NCI-H1048 (cell line): ENCODE measurements at places on chromosomes 4 and X.

GRCh38 chr4:36553453-36553852 is 272.0 kb downstream of the DTHD1 start:
- no peak for DNase-seq

DNA sequence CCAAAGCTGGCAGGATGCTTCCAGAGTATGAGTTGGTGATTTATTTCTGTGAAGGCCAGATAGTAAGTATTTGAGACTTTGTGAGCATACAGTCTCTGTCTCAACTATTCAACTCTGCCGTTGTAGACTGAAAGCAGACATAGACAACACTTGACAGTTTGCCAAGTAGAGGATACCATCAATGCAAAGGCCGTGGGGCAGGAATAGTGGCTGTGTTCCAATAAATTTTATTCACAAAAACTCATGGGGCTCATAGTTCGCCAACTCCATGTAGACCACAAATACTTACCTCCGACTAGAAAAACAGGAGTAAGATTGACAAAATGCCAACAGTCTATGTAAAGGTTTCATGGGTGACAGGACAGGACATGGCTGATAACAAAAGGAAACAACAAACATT is 3.7 kb upstream of the PIR start:
- no peak for DNase-seq

DNA sequence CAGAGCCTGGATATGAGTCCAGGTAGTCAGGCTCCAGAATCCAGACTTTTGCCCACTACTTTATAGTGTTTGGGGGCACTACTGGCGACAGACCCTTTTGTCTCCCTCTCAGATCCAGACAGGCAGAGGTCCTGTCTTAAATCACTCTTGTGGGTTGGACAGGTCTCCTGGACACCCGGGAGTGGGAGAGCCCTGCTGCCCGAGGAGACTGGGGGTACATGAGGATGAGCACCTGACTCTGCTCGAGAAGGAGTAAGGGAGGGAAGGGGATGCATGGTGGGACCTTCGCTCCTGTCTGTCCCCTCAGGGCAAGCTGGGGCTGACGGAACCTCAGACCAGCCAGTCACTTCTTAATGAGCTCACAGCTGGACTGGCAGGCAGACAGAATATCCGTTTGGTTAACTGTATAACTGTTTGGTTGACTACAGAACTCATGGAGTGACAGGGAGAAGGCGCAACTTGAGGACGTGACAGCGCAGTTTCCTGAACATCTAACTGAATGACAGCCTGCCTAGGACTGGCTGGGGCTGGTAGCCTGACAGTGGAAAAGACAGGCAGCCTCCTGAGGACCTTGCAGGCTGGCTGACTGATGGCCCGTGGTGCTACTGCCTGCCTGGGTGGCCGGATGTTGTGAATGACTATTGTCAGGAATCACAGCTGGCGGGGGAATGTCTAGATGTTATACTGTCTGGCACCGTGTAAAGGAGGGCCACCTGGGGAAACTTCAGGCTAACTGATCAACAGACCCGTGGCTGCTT is 1.6 kb upstream of the SUV39H1 start:
- DNase-seq: no peak

- no peak for DNase-seq
Observed at GRCh38 chr4:36676139-36677050, 395.0 kb downstream of the DTHD1 start.

GRCh38 chr4:141560056-141560455 is 76.3 kb upstream of the IL15 start:
- no peak for DNase-seq

GRCh38 chrX:116272861-116273260 is 102.3 kb downstream of the AGTR2 start:
- DNase-seq: no peak

GRCh38 chrX:71607488-71607887 is 10.8 kb downstream of the CXCR3 start:
- DNase-seq: no peak
